RWPE1 (cell line): ENCODE measurements at places on chromosomes 2 and 18.

DNA sequence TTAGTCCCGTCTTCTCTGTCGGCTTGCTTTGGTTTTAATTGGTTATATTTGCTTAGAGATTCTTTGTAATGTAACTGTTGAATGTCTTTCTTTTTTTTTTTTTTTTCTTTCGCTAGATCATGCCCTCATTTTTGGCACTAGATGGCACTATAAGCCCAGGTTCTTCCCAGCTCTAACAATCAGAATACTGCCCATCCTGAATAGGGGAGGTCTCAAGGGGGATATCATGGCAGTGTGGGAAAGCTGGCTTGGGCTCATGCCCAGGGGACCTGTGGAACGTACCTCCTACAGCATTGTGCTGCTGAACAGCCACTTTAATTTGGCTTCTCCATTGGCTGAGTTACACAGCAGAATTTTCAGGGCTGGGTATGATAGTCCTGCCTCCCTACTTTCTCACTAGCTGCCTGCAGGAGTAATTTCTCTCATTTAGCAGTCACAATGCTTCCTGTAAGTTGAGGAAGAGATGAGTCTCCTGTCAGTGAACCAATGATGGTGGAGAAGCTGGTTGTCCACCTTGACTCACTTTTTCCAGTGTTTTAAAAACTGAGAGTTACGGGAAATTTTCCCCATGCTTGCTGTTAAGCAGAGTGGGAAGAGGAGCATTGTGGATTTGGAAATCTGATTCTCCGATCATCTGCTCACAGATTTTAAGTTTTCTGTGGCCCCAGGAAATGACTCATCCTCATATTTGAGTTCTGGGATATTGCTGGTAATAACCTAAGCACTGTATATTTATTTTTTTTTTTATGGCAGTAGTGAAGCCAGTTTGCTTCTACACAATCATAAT lies 47.2 kb downstream of the RAD51AP2 start:
- no peak for DNase-seq

DNA sequence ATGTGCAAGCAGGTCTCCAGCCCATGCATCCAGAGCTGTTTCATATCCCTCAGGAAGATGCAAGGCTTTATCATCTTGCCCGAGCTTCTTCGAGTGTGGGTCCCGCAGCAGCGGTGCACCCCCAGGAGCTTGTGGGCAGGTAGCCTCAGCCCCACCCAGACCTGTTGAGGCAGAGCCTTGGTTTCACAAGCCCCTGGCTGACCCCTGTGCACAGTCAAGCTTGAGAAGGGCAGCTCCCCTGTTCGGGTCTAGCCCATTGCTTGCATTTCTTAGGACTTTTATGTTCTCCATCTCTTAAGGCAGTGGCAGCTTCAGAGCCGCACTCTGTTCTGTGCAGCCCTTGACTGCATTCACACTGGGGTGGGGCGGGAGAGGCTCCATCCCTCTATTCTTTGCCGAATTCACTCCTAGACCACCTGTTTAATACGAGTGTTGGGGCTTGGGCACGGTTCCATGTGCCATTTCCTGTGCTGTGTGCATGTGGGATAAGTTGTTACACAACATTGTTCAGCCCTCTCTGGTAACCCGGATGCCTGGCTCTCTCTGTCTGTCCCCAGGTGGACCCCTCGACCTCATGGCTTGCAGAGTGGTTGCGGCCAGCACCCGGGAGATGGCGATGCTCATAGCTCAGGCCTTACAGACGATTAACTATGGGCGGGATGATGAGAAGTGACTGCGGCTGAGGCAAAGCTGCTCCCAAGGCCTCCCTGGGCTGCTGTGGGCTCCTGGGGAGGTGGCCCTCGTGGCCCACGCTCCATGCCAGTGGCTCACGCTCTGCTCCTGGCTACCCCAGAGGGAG lies 48.7 kb downstream of the IMPA2 start:
- no peak for DNase-seq

DNA sequence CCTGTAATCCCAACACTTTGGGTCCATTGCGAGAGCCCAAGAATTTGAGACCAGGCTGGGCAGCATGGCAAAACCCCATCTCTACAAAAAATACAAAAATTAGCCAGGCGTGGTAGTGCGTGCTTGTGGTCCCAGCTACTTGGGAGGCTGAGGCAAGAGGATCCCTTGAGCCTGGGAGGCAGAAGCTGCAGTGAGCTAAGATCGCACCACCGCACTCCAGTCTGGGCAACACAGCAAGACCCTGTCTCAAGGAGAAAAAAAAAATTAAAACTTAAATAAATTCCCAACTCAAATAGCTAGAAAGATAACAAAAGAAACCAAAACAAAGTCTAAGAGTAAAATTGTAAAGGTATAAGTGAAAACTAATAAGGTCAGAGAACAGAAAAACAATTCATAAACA lies 6.2 kb downstream of the ASXL2 start:
- no peak for DNase-seq

DNA sequence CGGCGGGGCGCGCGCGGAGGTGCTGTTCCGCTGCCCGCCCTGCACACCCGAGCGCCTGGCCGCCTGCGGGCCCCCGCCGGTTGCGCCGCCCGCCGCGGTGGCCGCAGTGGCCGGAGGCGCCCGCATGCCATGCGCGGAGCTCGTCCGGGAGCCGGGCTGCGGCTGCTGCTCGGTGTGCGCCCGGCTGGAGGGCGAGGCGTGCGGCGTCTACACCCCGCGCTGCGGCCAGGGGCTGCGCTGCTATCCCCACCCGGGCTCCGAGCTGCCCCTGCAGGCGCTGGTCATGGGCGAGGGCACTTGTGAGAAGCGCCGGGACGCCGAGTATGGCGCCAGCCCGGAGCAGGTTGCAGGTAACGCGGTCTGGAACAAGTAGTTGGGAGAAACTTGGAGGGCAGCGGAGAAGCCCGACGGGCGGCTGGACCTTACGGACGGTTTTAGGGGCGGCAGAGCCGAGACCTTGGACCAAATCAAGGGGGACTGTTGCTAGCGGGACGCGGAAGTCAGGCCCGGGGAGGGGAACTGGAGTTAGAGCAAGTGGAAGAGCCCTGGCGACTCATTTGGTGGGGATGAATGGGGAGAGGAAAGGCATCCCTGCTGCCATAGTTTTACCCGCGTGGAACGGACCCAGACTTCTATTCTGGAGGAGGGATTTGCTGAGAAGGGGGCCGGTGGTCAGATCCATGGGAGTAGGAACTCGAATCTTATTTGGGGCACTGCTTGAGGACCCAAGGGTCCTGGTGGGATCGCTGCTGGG lies 573 bp downstream of the IGFBP2 start:
- DNase-seq = no peak

GRCh38 chr2:49812730-49813129 lies 658.4 kb upstream of the FSHR start:
- DNase-seq = no peak

DNA sequence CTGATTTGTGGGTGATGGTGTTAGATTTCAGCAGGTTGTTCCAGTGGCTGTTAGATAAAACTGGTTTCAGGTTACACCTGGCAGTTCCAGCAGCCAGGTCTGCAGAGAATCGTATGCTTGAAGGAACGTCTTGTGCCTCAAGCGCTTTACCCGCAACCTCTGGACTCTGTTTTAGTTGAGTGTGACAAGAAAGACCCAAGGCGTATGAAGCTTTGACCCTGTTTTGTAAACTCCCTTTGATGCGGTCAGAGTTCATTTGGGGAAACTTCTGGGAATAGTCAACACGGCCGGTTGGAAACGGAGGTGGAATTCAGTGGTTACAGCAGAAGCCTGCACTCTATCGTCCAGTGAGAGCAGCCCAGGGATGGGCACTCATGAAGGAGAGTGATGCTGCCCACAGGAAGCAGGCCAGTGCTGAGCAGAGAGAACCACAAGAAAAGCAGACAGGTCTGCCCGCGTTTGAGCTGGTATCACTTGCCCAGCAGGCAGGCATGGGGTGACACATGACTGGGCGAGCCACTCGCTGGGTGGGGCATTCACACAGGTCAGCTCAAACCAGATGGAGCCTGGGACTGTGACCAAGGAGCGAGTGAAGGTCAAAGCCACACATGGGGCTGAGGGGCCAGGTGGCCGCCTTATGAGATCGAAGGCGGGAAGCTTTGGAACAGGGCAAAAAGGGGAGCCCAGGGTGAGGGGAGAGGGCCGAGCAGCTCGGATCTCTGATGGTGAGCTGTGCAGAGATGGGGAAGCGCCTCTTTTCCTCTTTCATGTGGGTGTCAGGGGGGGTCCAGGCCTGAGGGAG lies 99.6 kb upstream of the MBOAT2 start:
- DNase-seq = no peak

GRCh38 chr18:75124551-75124950 lies 84.4 kb downstream of the PTGR3 start:
- no peak for DNase-seq

DNA sequence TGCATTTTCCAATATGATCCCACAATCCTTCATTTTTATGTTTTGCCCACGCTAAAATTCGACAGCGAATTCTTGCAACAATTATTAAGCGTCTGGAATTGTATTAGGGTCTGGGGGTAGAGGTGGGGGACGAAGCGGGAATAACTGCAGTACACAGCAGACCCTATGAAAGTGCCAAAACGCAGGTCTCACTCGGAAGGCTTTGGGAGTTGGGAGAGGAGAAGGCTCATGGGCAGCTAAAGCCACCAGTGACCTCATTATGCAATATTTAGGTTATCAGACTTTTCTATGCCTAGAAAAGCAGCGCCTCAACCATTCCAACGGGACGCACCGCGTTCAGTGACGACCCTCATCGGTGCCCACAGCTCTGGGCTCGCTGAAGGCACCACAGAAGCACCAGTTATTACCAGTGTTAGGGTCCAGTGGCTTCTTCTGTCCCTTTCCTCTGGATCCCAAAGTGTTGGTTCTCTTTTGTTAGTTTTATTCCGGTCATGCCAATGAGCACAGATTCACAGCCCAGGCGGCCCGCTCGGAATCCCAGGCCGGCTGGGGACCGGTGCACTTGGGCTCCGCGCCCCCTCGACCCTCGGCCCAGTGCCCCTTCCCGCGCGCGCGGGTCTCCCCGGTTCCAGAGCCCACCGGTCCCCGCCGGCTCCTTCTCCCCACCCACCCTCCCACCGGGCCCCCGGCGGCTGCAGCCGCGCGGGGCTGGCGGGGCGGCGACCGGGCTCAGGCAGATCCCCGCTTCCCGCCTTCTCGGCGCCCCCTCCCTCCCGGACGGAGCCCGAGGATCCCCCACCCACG lies 737 bp upstream of the MAPK4 start:
- DNase-seq = no peak

GRCh38 chr2:68431316-68431972 lies 35.6 kb downstream of the FBXO48 start:
- DNase-seq = no peak

- DNase-seq = no peak
Observed at GRCh38 chr2:99980176-99980575, 162.2 kb downstream of the AFF3 start.

DNA sequence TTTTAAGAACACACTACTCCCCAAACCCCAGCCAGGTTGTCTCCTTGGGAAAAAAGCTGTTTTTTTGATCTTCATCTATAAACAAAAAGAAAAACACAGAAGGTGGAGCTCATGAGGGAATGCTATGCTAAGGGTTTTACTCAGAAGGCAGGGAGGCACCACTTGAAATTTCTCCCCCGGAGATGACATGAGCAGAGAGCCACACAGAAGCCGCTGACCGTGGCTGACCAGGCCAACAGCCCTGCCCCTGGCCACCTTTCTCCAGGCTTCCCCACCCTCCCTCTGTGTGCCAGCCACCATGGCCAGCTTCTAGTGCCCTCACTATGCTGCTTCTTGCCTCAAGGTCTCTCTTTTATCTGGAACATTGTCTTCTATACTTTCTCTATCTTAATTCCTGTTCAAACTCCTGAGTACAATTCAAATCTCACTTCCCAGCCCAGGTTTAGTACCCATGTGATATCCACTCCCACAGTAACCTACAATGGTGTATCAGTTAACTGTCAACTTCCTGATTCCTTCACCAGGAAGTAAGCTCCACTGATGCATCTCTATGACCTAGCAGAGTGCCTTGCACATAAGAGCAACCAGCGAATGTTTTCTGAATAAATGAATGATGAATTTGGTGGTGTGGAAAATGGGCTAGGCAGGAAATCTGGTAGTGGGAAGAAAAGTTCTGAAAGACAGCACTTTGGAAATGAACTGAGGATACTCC lies 15.3 kb downstream of the LAPTM4A start:
- DNase-seq = no peak

GRCh38 chr2:23698116-23698693 lies 228.7 kb downstream of the ATAD2B start:
- DNase-seq = no peak

DNA sequence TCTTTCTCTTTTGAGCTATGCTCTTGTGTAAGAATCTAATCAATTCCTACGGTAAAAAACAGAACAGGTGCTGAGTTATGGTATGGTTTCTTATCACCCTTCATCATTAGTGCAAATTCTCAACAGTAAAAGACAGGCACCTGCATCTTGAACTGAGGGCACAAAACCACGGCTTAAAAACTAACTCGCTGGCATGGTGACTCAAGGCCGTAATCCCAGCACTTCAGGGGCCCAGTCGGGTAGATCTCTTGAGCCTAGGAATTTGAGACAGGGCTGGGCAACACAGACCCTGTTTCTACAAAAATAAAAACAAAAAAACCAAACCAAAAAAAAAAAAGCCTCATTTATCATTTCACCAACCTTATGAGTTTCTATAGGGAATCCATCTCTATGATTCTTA lies 33.3 kb downstream of the THAP4 start:
- no peak for DNase-seq

DNA sequence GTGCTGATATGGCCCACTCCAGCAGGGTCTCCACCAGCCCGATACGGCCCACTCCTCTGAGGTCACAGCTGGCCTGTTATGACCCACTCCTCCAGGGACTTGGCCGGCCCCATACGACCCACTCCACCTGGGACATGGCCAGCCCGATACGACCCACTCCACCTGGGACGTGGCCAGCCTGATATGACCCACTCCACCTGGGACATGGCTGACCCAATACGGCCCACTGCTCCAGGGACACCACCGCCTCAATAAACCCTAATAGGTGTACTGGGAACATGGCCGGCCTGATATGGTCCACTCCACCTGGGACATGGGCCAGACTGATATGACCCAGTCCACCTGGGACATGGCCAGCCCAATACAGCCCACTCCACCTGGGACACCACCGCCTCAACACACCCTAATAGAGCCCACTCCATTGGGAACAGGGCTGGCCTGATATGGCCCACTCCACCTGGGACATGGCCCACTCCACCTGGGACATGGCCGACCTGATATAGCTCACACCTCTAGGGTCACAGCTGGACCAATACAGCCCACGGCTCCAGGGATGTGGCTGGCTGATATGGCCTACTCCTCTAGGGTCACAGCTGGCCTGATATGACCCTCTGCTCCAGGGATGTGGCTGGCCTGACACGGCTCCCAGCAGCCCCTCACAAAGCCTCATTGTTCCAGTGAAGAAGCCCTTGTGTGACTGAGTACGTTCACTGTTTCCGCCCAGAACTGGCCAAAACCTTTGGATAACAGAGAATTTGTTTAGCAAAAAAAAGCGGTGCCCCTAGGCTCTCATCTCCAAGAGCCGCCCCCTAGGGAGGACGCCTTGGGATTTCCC lies 245.6 kb downstream of the HDAC4 start:
- no peak for DNase-seq

- DNase-seq = peak; percentile 60
Observed at GRCh38 chr2:86393521-86394491, 47.4 kb upstream of the KDM3A start.

- DNase-seq = no peak
Observed at GRCh38 chr18:55346961-55347740, 240.8 kb downstream of the TCF4 start.
